ENCODE measurements at places on chromosomes 1 and 21.

- DNase-seq = no peak
Observed at GRCh38 chr1:110604586-110605148, 1.5 kb downstream of the KCNA2 start.

- DNase-seq = no peak
Observed at GRCh38 chr1:4602462-4603294, 51.7 kb upstream of the AJAP1 start.

GRCh38 chr1:244076740-244077139 is 25.7 kb downstream of the ZBTB18 start:
- DNase-seq = no peak

DNA sequence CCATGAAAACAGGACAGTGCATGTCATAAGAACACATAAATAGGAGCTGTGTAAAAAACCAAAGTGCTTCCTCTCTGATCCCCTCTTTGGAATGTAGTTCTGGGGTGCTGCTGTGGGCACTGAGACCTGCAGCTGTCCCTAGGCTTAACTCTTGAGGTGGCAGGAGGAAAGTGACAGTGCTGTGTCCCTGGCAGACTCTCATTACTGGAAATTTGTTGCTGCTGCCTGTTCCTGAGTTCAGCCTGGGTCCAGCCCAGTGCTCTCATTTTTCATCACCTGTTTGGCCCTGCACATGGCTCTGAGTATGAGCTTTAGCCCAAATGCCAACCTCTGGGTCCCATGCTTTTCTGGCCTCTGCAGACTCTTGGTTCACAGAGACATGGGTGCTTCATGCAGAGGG is 329.3 kb downstream of the DSCAM start:
- DNase-seq = no peak

DNA sequence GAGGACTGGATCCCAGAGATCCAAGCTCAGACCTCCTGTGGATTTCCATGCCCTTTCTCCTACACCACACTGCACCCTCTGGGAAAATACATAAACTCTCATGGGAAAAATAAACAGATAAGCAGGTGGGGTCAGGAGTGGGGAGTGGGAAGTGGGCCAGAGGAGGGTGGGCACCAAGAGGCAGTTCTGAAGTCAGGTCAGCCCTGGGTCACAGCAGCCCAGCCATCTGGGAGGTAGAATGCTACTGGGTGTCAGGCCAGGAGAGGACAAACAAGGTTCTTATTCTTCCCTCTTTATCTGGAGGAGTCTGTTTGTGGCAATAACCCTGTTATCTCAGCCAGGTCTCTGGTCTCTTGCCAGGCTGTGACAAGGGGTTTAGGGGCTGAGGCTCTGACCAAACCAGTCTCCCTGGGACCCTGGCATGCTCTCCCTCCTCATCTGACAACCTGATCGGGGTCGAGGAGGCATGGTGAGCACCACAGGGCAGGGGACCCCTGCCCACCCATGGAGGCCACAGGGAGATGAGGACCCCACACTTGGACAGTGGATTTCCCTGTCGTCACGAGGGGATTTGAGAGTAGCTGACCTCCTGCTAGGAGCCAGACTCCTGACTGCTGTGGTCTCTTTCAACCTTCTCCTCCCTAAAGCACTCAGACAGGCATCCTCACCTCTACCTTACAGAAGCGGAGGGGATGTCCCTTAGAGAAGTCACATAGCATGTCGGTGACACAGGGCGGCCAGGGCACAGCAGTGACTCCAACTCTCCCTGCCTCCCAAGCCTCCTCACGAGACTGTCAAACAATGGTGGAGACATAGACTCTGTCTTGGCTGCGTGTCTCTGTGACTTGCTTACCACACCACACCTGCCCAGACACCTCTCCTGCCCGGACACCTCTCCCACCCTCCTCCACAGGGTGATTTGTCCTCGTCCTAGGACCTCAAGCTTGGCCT is 51.3 kb upstream of the IFFO2 start:
- no peak for DNase-seq

DNA sequence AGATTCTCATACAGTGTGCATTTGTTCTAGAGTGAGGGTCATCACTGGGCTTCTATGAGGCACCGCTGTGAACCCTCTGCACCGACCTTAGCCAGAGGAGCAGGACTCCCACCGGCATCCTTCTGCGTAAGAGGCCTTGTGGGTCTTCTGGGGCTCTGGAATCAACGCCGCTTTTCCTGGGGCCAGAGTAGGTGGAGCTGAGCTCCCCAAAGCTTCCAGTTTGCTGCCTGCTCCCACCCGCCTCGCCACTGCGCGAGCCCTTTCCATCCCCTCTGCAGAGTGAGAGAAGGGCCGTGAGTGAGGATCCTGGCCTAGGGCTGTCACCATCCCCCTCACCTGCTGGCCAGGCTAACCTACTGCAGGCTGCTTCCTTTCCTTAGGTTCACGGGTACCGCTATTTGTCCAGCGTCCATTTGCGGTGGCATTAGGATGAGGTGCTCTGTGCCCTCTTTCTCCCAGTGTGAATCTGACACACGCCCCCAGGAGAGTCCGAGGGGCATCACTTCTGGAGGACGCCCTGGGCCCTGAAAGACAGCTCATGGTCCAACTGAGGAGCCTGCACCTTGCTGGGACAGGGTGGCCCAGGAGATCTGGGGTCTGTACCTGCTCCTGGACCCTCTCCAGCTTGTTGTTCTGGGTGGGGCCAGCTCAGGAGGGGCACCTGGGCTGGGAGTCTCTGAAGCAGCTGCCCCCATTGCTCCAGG is 36.2 kb downstream of the UMODL1 start:
- no peak for DNase-seq

DNA sequence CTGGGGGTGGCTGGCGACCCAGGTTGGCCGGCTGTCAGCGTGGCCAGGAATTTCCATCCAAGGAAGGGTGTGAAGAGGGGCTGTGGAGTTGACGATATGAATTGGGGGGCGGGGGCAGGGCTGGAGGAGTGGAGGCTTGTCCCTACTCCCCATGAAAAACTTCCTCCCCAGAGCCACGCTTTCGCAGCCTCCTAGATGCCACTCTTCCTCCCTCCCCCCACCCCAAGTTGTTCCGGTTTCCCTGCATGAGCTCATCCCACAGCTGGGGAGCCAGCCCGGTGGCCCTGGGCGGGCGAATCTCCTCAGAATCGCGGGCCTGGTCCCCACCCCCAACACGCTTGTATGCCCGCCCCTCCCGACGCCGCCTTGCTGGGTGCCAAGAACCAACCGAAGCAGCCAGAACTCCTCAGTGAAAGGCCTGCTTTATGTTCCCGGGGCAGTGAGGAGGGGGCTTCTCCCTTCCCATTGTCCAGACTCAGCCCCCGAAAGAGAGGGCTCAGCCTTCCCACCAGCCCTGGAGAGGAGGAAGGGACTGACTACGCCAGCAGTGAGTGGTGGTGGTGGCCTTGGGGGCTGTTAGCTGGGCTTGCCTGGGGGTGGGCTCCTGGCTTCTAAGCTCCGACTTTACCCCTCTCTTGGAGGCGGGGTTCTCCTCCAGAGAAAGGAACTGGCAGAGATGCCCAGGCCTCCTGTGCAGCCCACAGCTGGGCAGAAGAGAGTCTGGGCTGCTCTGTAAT is 1.8 kb upstream of the CSMD2 start:
- DNase-seq = no peak

DNA sequence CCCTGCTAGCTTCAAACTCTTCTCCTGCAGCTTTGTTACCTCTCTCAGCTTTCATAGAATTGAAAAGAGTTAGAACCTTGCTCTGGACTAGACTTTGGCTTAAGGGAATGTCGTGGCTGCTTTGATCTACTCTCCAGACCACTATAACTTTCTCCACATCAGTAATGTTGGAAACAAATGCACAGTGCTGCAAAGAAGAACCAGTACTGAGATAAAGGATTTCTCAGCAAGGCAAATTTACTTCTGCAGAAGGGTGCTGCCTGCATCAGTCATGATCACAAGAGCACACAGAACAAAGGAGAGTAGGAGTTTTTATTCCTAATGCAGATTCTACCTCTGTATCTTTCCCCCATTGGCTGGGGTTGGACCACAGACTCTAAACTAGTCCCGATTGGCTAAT is 621.6 kb upstream of the CHRM3 start:
- no peak for DNase-seq

DNA sequence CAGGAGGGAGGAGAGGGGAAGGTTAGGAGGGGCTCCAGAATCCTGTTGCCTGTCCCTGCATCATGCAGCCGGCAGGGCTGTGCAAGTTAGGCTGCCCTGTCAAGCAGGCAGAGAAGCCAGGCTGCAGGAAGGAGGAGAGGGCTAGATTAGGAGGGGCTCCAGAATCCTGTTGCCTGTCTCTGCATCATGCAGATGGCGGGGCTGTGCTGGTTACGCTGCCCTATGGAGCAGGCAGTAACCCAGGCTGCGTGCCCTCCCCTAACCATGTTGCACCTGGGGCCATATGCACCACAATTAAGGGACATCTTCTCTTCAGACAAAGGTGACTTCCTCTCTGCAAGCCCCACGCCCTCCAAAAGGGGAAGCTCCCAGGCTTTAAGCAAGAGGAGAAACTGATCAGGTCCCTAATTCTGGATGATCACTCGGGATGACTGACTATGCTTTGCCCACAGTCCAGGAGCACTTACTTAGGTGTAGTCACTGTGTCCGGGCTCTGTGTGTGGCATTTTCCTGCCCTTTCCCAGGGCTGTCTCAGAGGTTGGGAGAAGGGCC is 457.4 kb downstream of the SETD4 start:
- DNase-seq = no peak

Measured in effector CD4-positive, alpha-beta T cell (primary cell).